ENCODE measurements at places on chromosomes 2 and 18.
A peak's percentile ranks its signal among the peaks of the same experiment; 100 is the strongest.

DNA sequence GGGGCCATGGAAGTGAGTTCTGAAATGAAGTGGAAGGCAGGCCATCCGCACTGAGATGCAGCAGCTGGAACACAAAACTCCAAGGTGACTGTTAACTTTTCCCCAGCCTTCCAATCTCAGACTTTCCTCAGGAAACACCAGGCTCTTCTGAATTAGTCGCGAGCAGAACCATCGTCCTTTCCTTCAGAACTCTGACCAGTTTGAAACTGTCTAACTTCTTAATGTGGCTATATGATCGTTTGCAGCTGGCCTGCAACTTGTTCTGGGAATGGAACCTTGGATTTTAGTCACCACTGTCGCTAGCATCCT, 620 bp upstream of the RPL37A start:
- no peak for DNase-seq

DNA sequence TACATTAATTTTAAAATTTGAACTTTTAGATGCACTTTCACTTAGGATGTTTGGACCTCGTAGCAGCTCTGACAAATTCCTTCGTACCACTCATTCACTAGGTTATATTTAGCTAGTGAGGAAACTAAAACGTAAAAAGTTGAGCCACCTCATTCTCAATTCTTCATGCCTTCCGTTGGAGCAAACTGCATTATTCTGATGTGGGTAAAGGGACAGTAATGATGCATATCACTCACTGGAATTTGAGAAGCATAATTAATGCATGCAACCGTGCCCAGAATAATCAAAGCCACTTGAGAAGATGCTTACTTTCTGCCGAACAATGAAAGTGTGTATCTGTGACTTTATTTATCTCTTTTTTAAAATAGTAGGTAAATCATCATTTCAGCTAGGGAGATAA, 2.2 kb downstream of the CNOT9 start:
- peak; percentile 48 for DNase-seq

DNA sequence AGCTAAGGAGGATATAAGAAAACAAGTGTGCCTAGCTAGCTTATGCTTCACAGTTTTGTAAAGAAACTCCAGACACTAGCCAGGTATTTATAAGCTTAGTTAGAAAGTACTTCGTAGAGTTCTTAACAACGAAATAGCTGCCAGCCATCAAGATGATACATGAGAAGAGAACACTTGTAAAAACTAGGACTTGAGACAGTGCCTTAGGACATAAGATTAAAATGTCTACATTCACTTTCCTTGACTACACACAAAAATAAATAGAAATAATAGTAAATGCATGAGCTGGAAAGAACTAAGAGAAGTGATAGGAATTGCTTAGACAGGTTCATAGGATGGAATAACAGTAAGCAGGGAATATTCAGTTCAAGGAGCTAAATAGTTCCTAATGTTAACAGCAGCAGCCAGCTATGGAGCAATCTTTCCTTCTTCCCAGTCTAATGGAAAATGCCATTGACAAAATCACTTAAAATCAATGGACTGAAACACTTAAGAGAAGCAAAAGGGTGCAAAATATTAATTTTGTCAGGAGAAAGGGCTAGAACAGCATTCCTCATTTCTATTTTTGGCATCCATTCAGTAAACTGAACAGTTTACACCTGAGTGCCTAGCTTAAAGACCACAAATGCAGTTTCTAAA, 186.6 kb downstream of the PDE11A start:
- DNase-seq, result no peak

DNA sequence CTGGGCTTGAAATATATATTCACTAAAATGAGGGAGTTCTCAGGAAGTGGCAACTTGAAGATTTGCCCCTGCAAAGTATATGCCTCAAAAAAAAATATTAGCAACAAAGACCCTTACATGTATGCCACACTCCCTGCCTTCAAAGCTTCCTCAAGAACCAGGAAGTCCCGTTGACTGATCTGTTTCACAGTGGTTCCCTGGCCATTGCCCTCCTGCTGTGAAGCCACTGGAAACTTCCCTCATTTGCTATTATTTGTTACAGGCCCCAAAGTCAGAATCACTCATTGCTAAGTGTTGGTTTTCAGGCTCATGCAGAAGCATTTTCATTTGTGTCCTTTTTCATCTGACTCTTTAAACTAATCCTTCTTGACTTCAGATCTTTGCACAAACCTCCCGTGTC, 421.5 kb downstream of the ZNF521 start:
- DNase-seq, result no peak

- no peak for DNase-seq
Measured at GRCh38 chr2:134718023-134718816, 580 bp downstream of the TMEM163 start.

- DNase-seq, result no peak
Measured at GRCh38 chr2:170454471-170455372, 260.4 kb upstream of the SP5 start.

GRCh38 chr18:58525928-58526424, 102.9 kb downstream of the ALPK2 start:
- no peak for DNase-seq

DNA sequence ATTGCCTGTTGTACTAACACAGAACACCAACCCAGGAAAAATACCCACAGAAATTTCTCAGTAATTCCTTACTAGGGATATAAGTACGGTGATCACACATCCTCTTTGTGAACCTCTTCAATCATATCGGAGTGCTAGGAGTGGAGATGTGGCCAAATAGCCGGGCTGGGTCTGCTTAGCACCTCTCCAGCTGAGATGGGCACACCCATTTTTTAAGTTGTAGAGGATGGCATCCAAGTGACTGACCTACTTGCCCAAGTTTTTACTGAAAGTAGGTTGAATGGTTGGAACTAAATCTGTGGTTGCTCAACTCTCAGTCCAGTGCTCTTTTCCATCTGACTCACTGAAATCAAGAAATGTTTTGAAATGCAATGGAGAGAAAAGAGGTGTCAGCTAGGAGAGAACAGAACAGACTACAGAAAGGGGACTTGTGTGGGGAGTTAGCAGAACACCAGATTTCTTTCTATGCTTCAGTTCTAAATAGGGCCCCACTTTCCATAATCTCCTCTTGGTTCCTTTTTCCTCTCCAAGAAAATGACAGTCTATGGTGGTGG, 68.7 kb upstream of the FSHR start:
- DNase-seq, result no peak

GRCh38 chr2:47402805-47403608, at the start of gene MSH2:
Gene MSH2 (plus strand): TSS chr2:47403156. CDS start chr2:47403192, 36 bp downstream.
- DNase-seq, result peak; percentile 81
